ENCODE measurements at places on chromosomes 5 and 9. TPM values are rescaled to one million over a fixed set of nuclear protein-coding genes. Genes with fewer than 3 reads are reported as not detected.

POLR3G gene
- total RNA-seq, result 4.5 TPM

- DNase-seq, result peak; percentile 90
These were observed 397.1 kb downstream of the MAN2A1 start for GRCh38 chr5:110086658-110087388.

VCAN gene
- 490 TPM for total RNA-seq

GRCh38 chr5:21701317-21701716 lies 1151.8 kb downstream of the CDH12 start:
- no peak for DNase-seq

- no peak for DNase-seq
These were observed 88.0 kb downstream of the INIP start for GRCh38 chr9:112629671-112630485.

TBC1D9B gene
- total RNA-seq, result 70.0 TPM

COL5A1 gene
- 295 TPM for total RNA-seq

FGD3 gene
- total RNA-seq, result under 0.01 TPM

PTGER4 gene
- 8.7 TPM for total RNA-seq

- no peak for DNase-seq
These were observed 53.7 kb upstream of the IFNK start for GRCh38 chr9:27470291-27470856.

DNA sequence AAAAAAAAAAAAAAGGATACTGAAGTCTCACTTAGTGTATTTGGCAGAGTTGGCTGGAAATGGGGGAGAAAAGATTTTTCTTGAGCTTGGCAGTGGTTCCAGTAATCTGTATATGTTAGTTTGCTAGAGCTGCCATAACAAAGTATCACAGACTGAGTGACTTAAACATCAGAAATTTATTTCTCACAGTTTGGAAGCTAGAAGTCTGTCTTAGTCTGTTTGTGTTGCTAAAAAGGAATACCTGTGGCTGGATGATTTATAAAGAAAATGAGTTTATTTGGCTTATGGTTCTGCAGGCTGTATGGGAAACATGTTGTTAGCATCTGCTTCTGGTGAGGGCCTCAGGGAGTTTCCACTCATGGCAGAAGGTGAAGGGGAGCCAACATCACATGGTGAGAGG lies 89.6 kb upstream of the CEP78 start:
- no peak for DNase-seq

DNA sequence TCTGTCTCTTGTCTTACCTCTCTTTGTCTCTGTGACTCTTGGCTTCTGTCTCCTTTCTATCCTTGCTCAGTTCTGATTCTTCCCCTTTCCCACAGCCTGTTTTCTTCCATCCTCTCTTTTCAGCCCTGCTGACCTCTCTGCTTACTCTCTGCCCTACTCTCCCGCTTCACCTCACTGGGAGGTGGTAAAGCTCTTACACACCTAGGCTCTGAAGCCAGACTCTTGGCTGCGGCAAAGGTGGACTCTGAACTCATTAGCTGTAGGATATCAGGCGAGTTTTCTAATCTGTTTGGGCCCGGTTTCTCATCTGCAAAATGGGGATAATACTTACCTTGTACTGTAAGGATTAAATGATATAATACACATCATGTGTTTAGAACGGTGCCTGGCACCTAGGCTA lies 11.1 kb downstream of the PCDH1 start:
- DNase-seq, result no peak

- no peak for DNase-seq
These were observed 266.7 kb upstream of the SMARCA2 start for GRCh38 chr9:1748407-1748806.

DNA sequence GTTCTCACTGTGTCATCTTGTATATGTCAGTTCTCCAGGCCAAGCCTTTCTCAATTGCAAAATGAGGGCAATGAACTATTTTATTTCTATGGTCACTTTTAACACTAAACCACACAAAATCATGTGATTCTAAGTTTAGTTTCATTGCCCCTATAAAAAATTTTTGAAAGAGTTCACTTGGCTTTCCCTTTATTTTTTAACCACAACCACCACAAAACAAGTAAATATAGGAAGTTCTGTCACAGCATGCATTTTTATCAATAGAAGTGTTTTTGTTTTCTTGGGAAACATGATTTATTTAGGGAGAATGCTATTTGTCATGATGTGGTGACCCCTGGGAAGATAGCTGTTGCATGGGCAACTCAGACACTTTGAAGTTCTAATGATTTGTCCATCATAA lies 169.1 kb downstream of the CSNK1G3 start:
- peak; percentile 43 for DNase-seq

DNA sequence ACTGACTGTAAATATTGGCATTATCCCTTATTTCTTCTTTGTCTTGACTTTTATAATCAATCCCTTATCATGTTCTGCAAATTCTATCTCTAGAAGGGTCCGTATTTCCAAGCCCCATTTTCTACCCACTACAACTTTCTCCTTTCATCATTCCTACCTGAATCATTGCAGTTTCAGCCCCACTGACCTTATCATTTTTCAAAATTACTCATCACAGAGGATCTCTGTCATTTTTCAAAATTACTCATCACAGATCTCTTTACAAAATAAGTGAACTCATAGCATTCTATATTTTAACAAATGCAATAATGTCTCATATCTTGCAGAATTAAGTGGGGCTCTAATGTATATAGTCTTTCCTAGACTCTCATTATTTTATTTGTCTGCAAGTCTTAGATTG lies 256.9 kb upstream of the COX7C start:
- no peak for DNase-seq

DNA sequence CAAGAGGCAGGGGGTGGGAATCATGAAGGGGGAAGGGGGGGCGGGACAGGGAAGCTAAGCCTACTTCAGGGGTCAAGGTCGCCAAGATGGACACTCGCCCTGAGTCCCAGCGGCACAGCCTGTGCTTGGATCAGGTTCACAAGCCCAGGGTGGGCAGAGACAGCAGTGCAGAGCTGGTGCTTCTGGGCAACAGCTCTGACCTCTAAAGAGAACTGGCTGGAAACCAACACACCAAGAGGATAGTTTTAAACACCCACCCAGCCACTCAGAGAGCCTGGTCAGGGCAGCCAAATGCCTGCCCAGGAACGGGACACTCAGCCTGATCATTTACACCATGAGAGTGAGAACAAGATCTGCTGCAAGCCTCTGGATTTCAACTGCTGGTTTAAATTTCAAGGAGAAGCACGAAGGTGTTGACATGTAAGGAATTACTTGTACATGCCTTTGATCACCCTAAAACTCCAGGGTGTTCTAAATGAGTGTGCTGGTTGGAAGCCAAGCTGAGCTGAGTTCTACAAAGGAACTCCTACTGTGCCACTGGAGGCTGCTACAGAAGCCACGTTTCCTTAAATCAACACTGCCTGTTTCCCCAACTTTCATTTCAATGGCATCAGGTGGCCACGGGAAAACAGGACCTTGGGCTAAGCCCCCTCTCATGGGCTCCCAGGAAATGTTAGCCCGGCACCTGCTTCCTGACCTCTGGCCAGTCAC lies 91.5 kb downstream of the TTLL11 start:
- no peak for DNase-seq

SLC46A2 gene
- not detected for total RNA-seq

ZNF622 gene
- 44.0 TPM for total RNA-seq

ESM1 gene
- under 0.01 TPM for total RNA-seq

DNA sequence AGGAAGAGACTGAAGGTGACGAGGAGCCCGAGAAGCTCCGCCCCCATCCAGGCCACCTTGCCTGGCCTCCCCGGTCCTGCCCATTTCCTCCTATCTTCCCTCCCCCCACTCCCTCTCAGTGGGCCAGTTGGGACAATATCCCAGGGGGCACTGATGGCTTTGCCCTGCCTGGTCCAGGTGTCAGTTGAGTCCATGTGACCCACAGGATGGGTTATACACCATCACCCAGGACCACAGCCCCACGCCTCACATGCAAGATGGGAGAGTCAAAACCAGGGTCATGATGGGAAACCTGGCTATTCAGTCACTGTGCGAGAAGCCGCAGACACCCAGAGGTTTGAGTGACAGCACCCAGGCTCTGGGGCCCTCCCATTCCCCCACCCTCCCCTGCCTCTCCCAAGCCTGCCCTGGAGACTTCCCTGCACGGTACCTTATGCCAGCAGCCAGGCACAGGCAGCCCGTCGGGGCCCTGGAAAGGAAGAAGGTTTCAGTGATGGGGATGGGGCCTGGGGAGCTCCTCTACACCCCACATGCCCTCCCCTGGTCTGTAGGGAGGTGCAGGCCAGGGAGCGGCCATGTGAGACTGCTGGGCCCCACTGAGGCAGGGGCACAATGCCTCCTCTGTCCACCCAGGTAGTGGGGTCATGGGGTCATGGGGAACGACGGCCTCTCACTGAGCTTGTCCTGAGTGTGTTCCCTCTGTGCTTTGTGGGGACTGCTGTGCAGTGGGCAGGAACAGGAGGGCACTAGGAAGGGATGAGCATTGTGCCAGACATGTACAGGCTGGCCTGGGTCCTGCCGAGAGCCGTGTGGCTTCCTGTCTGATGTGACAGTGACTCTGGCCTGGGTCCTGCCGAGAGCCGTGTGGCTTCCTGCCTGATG lies 6.3 kb upstream of the PHYKPL start:
- DNase-seq, result no peak

GRCh38 chr5:180589771-180590542 lies 1.3 kb downstream of the SCGB3A1 start:
- no peak for DNase-seq

C1QTNF2 gene
- 0.64 TPM for total RNA-seq

DNA sequence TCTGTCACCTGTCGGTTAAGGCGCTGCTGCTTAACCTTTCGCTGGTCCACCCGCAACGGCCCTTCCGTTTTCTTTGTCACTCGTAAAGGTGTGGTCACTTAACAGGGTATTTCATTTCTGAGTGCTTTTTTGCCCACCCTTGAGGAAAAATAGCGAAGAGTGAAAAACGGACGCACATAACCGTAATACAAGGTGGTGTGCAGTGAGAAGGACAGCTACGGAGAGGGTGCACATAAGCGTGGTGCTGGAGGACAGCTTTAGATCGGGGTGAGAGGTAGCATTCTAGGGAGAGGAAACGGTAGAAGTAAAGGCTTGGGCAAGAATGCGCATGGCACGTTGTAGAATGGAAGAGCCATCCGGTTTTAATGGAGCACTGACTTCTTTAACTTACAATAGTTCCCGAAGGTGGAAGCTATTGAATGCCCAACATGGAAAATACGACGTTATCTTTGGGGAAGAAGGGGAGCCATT lies 761 bp downstream of the CCT5 start:
- peak; percentile 27 for DNase-seq

GRCh38 chr9:71647094-71647591 lies 121.2 kb downstream of the CEMIP2 start:
- DNase-seq, result peak; percentile 89

DOLPP1 gene
- 11.6 TPM for total RNA-seq

- peak; percentile 64 for DNase-seq
These were observed 355.6 kb upstream of the DAB2 start for GRCh38 chr5:39780347-39780746.

DNA sequence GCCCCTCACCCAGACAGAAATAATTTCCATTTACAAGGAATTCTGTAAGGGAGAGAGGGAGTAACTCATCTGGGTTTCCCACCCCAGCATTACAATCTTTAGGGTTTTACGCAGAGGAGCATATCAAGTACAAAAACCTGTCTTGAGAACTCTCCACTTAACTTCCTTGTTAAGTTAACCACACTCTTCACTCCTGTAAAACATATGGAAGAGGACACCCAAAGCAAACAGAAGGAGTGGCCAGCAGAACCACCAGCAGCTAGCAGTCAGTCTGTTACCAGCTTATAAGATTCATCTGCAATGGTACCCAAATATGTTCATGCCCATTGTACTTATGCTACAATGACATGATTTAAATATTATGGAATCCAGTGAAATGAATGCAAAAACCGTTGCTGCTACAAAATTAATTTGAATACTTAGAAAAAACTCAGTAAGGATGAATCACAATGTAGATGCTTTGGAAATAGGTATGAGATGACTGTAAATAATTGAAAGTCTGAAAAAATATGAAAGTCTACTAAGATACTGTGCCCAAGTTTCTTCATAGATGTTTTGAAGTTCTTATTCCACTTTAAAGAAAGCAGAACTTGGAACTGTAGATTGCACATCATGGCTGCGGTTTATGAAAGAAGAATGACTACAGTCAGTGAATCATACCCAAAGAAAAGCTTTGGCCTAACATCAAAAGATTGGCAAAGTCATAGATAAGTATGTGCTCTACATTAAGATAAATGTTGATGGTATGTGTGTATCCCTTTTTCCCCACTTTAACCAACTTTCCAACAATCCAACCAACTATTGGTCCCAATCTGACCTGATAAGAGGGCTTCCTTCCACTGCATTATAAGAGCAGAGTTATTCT lies 233.6 kb downstream of the ACTL7B start:
- DNase-seq, result peak; percentile 17

SLC25A2 gene
- 0.64 TPM for total RNA-seq

DNA sequence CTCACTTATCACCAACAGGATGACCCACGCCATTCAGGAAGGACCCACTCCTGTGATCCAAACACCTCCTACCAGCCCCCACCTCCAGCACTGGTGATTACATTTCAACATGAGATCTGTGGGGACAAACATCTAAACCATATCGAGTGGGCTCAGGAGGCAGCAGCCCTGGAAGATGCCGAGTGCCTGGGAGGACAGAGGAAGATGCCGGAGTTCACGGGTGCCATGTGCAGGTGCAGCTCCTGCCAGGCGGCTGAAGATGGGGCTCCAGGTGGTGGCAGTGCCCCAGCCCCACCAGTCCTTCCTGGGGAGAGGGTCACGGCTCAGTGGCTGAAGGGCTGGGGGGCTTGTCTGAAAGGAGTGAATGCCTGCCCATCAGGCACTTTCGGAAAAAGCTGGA lies 6.1 kb upstream of the CEP72 start:
- no peak for DNase-seq

PCDHB5 gene
- 0.32 TPM for total RNA-seq

DNA sequence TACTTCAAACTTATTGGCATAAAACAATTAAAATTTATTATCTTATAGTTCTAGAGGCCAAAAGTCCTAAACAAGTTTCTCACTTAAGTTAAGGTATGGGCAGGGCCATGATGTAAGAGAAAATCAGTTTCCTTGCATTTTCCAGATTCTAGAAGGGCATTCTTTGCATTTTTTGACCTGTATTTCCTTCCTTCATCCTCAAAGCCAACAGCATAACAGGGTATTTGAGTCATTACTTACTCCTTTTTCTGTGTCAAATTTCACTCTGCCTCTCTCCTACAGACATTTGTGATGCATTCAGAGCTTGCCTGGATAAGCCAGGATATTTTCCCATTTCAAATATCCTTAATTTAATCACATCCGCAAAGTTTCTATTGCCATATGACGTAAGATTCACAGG lies 1499.0 kb downstream of the EFNA5 start:
- no peak for DNase-seq

GRCh38 chr9:86064220-86064619 lies 35.1 kb downstream of the GOLM1 start:
- no peak for DNase-seq
